T47D (cell line): ENCODE measurements at places on chromosomes 11 and 22.

DNA sequence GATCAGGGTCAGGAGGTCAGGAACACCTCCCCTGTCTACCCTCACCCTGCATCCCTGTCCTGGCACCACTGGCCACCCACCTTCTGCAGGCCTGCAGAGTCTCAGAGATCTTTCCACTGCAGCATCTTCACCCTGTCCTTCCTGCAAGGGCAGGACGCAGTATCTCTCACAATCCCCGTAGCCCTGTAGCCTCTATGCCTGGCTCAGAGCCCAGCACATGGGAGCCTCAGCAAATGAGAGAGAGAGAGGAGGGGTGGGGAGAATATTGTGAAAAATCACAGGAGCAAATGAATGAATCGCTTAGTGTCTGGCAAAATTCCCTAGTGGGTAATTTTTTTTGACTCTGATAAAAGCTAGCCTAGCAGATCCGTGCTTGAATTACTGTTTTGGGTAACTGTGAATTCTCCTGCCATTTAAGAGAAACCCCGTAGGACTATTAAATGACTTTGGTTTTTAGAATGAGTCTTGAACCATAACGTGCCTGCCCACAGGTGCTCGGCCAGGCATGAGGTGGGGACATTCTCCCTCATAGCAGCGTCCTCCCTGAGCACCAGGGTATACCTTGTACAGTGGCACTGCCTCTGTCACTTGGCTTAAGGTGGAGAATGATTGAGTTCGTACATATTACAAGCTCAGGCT, 91.5 kb downstream of the MORC2 start:
- DNase-seq, result no peak

- no peak for DNase-seq
Observed at GRCh38 chr11:102318469-102318868, 1.2 kb downstream of the BIRC3 start.

DNA sequence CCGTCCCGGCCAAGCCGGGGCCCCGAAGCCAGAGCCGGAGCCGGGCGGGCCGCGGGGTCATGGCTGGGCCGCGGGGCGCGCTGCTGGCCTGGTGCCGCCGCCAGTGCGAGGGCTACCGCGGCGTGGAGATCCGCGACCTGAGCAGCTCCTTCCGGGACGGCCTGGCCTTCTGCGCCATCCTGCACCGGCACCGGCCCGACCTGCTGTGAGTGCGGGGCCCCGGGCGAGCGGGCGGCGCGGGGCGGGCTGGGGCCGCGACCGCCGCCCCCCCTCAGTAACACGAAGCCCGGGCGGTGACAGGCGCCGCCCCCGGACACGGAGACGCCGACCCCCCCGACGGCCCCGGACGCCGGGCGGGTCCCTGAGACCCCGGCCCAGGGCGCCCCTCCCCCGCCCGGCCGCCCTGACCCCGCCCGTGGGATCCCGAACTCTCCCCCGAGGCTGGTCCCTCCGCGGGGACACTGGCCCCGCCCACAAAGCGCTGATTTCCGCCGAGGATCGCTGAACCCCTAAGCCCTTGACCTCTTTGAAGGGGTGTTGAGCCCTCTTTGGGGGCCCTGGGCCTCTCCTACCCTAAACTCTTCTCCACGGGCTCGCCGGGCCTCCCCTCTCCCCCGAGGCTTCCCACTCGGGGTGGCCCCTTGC, 389 bp downstream of the MICALL1 start:
- no peak for DNase-seq

GRCh38 chr11:122359081-122359571, 243.1 kb upstream of the BLID start:
- no peak for DNase-seq

DNA sequence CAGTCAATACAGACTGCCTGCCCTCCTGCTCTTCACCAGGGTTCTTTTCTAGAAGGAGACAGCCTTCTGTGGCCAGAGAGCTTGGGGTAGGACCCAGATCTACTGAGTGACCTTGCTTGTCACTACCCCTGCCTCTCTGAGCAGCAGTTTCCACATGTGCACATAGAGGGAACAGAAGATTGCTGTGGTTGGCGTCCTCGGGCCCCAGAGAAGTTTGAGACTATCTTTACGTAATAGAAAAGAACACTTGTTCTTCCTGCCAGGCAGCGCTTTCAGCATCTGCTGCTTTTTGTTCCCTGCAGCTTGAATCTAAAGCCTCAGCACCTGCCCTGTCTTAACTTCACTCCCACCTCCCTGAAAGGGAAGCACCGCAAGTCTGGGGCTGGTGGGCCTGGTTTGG, 1.9 kb upstream of the FKBP2 start:
- no peak for DNase-seq

- no peak for DNase-seq
Observed at GRCh38 chr22:19871023-19871844, 16.6 kb upstream of the GNB1L start.

DNA sequence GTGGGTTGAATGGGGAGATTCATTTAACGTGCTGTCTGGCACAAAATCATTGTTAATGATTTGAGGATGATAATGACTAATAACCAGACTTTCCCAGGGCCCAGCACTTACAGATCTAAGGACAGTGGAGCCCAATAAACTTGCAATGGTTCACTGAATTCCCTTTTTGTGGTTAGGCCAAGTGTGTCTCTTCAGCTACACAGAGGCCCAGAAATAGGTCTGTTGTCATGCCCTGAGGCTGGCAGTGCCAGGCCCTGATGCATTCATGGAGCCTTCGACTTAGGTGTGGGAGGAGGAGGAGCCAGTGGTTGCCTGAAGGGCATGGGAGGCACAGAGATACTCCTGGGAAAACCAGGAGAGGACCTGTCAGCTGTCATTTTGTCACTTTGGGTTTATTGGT, 56.1 kb downstream of the KIAA1671 start:
- peak; percentile 15 for DNase-seq

- no peak for DNase-seq
Observed at GRCh38 chr11:58965246-58965985, 26.1 kb downstream of the GLYATL1 start.

DNA sequence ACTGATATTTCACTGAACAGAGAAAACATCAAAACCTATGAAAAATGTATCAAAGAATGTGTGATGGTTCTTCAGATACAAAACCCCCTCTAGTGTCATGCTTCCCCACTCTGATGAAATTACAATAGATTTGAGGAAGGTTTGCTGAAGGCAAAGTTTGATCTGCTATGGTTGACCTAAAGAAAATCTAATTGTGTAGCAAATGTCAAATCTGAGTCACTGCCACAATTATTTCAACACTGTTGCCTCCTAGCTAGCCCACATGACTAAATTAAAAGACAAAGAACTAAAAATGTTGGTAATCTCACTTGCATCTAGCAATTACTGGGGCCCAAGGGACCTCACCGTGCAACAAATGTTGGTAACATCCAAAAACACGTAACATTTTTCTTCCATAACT, 728.0 kb downstream of the DLG2 start:
- no peak for DNase-seq

- DNase-seq, result no peak
Observed at GRCh38 chr11:119153049-119153818, 4.4 kb downstream of the ABCG4 start.

DNA sequence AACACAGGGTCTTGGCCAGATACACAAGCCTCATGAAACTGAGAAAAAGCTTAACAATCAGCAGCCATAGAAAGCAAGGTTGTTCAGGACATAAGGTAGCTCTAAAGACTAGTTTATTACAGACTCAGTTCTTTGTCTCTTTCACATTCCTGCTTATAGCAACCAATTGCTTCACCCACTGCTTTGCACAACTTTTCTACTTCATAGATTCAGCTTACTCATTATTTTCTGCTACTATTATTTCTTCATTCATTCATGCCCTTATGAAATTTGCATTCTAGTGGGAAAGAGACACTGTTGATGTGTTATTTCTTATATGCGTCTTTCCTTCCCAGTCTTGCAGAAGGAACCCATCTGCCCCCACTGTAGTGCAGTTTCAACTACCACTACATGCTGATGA, 4.7 kb downstream of the CCDC34 start:
- DNase-seq, result no peak

- DNase-seq, result no peak
Observed at GRCh38 chr22:23815541-23816155, 23.2 kb downstream of the DERL3 start.
